ENCODE measurements at places on chromosomes 6 and 20.

GRCh38 chr20:63477061-63477616 lies 4.7 kb upstream of the KCNQ2 start:
- no peak for DNase-seq

- no peak for DNase-seq
Measured at GRCh38 chr6:17381424-17382147, 11.8 kb upstream of the CAP2 start.

GRCh38 chr6:113762641-113763040 lies 94.5 kb upstream of the MARCKS start:
- DNase-seq: no peak

DNA sequence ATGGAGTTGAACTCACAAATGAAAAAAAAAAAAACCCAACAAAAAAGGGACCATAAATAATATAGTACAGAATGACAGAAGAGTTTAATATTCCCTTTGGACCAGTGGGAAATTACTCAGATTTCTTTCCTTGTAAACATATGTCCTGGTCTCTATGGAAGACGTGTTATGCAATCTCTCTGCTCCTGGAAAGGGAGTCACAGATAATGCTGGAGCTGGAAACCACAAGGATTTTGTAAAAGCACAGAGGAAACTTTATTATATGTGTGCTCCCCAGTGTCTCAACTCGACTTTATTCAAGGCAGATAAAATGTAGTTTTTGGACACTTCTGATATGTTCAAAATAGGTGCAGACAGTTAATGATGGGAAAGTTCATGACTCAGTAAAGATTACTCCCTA lies 88.1 kb upstream of the ZFP64 start:
- DNase-seq: no peak

- DNase-seq: no peak
Measured at GRCh38 chr6:659716-660581, 3.0 kb upstream of the HUS1B start.

- peak; percentile 25 for DNase-seq
Measured at GRCh38 chr20:21936720-21937380, 231.4 kb downstream of the PAX1 start.

GRCh38 chr6:38760097-38760496 lies 45.0 kb downstream of the DNAH8 start:
- no peak for DNase-seq

Measured in NCI-H2081 treated with DMSO at 0.1 percent for 48 hours (cell line).